ENCODE measurements at places on chromosomes 2 and 18.

DNA sequence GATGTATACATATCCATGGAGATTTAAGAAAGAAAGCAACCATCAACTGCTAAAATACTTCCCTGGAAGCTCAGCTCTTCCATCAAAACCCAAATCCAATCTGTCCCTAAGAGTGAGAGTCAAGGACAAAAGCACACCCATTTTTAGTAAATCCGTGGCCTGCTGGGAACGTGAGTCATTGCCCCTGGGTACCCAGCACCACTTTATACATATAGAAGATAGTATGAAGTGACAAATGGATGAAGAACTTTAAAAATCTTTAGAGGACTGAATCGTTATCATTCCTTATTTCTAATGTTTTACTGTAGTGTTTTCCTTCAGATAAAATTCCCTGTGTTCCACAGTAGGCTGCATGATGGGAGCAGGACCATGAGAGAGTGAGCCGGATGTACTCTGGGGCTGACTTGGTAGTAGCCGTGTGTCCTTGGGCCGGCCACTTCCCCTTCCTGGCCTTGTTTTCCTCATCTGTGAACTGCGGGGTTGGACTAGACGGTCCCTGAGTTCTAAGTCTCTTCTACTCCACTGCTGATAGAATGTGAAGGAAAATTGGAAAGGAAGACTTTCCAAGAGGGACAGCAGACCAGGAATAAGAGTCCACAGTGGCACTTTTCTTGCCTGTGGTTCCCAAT lies 28.5 kb upstream of the CEP68 start:
- no peak for DNase-seq

- no peak for DNase-seq
These were observed 80.9 kb downstream of the ASAP2 start for GRCh38 chr2:9287400-9288045.

DNA sequence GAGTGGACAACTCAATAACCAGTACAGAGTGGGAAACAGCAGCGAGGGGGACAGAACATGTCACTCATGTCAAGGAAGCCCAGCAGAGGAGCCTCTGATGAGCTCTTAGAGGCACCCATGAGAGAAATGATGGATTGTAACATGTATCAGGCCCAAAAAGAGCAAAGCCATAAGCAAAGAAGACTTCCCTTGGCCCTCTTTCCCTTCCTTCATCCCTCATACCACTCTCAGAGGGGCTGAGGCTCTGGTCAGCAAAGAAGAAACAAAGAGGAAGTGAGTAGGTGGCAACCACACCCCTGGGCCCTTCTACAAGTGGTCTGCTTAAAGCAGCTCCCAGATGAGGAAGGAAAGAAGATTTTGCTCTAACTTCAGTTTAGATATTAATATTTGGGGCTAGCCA lies 112.8 kb downstream of the CDC42EP3 start:
- DNase-seq = no peak

GRCh38 chr2:64932371-64933216 lies 56.6 kb upstream of the SLC1A4 start:
- peak; percentile 73 for DNase-seq

DNA sequence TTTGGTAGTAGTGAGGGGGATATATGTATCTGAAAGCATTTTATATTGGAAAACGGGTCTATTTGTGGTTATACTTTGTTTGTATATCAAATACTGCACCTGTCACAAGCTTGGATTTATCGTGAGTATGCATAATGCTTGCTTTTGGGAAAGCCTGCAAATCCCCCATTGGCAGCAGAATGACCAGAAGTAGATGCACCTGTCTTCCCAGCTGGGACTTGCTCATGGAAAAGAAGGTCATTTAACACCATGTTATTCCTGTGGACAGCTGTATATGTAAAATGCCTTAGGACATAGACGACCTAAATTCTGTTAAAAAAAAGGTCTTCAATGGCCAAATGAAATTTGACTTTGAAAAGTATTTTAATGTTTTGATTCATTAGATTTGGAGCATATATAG lies 599.4 kb downstream of the XIRP2 start:
- no peak for DNase-seq

GRCh38 chr18:2589345-2590068 lies 18.1 kb downstream of the NDC80 start:
- no peak for DNase-seq

DNA sequence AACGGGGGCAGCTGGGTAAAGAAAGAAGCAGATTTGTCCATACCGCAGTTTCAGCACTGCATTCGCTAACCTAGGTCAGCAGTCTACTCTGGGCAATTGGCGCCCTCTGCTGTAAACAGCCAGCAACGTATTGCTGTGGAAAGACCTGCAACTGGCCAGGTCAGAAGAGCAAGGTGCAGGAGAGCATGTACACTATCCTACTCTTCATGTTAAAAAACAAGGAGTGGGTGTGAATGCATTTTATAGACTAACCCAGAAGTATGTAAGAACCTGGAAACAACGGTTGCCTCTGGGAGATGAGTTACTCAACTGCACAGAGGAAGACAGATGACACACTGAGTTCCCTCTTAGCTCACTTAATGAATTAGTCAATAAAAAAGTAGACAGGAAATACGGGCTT lies 6.2 kb downstream of the MRPS5 start:
- DNase-seq = peak; percentile 76

GRCh38 chr18:52612406-52612805 lies 272.4 kb downstream of the DCC start:
- no peak for DNase-seq

DNA sequence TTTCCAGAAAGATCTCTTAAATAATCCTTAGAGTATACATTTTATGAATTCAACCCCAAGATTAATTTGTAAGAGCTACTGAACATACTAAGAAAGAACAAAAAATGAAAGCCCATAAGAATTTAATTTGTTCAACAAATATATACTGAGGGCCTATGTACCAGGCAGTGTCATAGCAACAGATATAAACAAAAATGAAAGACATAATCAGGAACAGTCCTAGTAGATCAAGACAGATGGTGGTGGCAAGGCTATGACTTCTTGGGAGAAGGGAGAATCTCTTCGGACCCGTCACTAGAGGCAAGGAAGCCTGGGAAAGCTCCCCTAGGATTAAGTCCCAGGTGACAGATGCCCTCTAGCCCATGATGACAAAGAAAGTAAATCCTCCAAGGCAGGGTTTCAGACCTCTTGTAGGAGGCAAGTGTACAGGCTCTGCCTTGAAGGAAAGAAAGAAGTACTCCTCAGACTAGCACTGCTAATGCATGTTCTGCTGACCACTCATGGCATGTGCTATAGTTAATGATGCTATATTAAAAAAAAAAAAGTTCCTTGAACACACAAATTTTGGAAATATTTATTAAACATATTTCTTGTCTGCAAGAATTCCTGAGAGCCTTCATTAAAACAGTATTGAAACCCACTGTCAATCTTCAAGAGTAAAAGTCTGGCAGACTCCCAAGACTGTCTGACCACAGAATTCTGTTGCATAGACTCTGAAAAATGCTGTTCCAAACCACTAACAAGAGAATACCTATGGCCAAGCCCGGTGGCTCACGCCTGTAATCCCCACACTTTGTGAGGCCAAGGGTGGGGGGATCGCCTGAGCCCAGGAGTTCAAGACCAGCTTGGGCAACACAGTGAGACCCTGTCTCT lies 31.5 kb downstream of the NOL10 start:
- no peak for DNase-seq

- DNase-seq = no peak
These were observed 8.9 kb upstream of the VPS4B start for GRCh38 chr18:63431180-63431579.

- no peak for DNase-seq
These were observed 480.9 kb upstream of the CHST9 start for GRCh38 chr18:27666016-27666415.

DNA sequence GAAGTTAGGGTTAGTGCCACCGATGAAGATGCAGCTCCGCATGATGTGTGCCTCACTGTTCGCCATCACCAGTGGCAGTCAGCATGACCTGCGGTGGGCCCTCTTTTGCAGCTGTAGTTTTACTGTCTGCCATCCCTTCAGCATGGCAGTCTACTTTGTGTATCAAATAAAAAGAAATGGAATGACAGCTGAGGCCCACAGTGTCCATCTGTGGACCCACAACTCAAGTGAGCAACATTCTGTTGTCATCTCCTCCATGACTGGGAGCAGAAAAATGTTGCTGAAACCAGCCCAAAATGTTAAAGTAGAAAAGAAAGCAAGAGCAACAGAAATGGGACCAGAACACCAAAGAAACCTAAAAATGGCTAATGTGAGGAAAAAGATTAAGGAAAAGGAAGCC lies 128.7 kb downstream of the MEP1B start:
- no peak for DNase-seq

DNA sequence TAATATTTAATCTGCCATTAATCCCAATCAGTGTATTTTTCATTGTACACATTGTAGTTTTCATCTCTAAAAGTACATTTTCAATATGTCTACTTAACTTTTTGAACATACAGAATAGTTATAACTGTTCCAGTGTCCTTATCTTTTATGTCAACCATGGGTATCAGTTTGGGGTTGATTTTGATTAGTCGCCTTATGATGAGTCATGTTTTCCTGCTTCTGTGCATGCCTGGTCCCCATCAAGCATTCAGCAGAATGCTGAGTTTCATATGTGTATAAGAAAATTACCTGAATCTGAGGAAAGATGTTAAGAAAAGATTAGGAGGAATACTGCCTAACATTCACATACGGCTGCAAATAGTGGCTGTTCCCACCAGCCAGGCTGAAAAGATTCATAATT lies 17.7 kb downstream of the SPDYA start:
- DNase-seq = no peak

DNA sequence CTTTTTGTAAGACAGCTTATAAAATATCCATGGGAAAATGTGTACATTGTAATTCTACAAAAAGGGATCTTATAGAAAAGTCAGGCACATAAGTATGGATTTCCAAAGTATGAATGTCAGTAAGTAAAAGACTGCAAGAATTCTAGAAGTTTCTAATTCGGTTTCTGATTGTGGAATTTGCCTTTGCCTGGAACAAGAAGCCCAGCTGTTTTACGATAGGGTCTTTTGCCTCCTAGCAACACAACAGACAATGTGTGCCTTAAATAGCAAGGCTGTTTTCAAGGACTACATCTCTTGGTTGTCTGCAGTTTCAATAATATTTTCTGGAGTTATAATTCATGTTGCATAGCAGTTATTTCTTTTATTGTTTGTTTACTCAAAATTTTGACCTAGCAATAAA lies 312.9 kb downstream of the MTX2 start:
- no peak for DNase-seq

- no peak for DNase-seq
These were observed 396.3 kb downstream of the GALNT13 start for GRCh38 chr2:154267983-154268382.

GRCh38 chr2:150878356-150878755 lies 383.3 kb downstream of the RBM43 start:
- DNase-seq = no peak

GRCh38 chr2:204027091-204027490 lies 90.5 kb downstream of the ICOS start:
- peak; percentile 26 for DNase-seq

- DNase-seq = no peak
These were observed 148.3 kb downstream of the PLEKHA3 start for GRCh38 chr2:178628605-178629004.

- no peak for DNase-seq
These were observed 55.3 kb downstream of the DTNB start for GRCh38 chr2:25617948-25618646.

DNA sequence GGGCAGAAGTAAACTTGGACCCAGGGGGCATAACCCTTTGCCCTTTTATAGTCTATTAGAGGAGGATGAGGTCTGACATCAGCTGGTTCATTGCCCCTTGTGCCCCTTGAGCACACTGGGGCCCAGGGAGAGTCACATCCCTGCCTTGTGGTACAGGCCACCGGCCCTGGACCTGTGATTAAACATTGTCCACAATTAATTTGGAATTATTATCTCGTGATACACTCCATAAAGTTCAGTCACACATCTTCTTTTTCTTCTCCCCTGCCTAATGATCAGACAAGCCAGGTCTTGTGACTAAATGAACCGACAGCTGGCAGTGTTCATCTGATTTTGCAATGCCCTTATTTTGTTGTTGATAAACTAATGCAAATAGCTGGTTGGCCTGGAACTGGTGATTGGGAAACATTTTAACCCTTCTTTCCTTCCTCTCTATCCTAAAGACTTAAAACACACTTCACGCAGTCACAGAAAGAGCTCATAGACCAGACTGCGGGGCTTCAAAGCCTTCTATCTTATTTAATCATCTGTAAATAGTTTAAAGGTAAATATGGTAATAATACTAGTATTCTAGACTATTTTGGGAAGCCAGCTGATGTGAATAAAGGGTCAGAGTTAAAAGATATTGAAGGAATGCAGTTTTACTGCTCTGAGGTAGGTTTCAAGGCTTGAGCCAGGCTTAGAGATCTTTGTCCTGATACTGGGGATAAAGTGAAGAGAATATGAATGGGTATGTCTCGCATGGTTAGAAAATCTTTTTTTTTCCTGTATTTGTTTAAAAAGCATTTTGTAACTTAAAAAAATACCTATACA lies 13.4 kb downstream of the IL1R1 start:
- no peak for DNase-seq

GRCh38 chr2:28662468-28663181 lies 89.0 kb upstream of the PPP1CB start:
- DNase-seq = no peak

- DNase-seq = no peak
These were observed 1140.6 kb upstream of the LRRTM1 start for GRCh38 chr2:81445176-81445575.

DNA sequence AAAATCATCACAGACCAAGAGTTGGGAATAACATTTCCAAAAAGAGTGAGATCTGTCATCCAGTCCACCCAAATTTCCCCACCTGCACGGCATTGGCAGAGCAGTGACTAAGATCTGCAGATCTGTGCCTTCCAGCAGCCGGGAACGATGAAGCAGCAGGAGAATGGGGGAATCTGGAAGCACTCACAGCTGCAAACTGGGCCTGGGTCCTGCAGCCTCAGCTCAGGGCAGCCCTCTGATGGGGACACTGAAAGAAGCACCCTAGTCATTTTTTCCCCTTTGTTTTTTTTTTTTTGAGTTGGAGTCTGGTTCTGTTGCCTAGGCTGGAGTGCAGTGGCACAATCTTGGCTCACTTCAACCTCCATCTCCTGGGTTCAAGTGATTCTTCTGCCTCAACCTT lies 4.4 kb upstream of the SAG start:
- no peak for DNase-seq

DNA sequence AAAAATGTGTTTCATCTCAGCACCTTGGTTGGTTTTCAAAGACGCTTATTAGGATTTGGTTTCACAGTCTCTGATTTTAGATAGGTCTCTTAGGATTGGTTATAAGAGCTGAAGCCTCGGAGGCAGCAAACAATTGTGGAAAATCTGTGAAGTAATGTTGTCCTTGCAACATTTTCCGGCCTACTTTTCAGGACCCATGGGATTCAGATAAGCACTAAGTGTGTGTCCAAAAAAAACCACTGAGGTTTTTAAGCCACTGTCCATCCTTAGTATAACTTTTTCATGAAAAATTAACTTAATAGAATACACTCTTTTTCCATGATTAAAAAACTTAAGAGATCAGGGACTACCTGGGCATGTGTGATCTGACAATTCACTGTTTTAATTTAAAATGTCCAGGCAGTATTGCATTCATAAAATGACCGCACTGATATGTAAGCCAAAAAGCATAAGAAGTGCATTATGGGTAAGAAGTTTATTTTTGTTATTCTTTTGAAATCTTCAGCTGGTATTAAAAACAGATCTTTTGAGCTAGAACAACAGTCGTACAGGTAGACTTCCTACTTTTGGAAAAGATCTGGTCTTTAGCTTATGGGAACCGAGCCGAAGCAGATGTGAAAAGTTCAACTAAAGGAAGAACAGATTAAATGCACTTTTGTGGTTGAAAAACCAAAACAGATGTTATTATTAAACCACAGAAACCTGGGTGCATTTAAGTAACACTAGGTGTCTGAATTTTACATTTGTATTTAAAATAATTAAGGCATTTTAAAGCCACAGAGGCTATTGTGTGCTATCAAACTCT lies 479.4 kb upstream of the ZEB2 start:
- DNase-seq = no peak

- DNase-seq = no peak
These were observed 47.9 kb downstream of the BOLA3 start for GRCh38 chr2:74099835-74100234.
